ENCODE measurements at places on chromosomes 16 and 17.
A peak's percentile ranks its signal among the peaks of the same experiment; 100 is the strongest.

DNA sequence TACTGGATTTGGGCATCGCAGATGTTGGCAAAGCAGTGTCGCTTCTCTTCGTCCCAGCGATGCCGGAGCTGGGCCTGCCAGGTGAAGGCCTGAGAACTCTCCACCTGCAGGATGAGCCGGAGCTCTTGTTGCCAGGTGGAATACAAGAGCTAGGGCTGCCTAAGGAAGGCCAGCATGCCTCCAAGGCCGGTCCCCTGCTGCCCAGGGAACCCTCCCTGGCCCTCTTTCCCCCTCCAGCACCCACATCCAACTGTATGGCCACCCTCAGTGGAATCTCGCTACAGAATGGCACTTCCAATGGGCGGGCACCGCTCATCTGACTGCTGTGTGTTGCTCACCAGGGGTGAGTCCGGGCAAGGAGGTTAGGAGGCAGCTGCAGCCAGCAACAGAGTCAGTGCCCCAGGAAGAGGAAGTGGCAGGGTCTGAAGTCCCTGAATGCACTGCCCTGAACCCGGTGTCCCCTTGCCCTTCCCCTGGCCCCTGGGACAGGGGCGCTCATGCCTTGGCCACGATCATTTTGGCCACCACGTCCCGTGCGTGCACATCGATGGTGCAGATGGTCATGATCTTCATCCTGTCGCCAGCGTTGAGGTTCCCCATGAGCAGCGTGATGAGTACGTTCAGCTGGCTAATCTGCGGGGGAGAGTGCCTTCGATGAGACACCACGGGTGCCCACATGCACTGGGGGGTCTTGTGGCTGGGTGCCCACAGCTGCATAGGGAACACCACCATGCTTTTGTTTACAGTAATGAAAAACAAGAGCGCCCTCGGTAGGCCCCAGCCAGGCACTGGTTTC, 75.8 kb downstream of the DNAH17 start:
- no peak for DNase-seq

GRCh38 chr17:51813784-51814174, 344.7 kb downstream of the CA10 start:
- no peak for DNase-seq

GRCh38 chr17:39225308-39225958, at the start of gene STAC2:
TSS of gene STAC2 (minus strand) at chr17:39225945. CDS start at chr17:39225502, 443 bp downstream.
- no peak for DNase-seq

GRCh38 chr17:77898521-77899434, 59.7 kb upstream of the TNRC6C start:
- peak; percentile 91 for DNase-seq

- no peak for DNase-seq
Measured at GRCh38 chr17:22273308-22273707, 581.0 kb downstream of the KCNJ18 start.

DNA sequence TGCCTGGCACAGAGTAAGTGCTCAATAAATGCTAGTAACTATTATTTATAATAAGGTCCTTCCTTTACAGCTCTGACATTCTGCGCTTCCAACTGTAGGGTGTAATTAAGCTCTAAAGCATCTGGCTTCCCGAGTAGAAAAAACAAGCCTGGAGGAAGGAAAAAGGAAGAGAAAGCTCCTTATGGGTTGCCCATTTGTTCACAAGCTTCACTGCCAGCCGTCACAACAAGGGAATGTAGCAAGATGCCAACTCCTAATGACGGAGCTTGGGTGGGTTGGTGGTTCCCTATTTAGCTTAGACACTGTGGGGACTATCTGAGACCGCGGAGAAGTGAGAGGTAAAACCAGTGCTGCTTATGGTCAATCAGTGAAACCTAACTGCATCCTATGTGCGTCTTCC, 7.3 kb upstream of the RPRML start:
- DNase-seq: no peak

- no peak for DNase-seq
Measured at GRCh38 chr17:7528842-7529241, 20.0 kb upstream of the TNFSF12 start.

DNA sequence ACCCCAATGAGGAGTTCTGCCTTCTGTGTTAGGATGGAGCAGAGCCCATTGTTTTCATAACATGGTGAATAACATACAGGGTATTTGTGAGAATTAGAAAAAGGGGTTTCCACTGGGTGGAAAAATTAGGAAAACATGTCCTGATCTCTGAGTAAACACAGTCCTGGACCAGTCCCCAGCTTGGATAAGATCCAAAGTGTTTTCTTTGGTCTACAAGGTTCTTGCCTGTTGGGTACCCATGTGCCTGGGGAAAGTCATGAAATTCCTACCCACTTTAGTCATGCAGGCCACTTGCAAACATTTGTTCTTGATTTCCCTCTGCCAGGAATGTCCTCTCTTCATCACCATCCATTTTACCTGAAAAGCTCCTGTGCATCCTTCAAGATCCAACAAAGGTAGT, 164.8 kb upstream of the DYNLRB2 start:
- no peak for DNase-seq

DNA sequence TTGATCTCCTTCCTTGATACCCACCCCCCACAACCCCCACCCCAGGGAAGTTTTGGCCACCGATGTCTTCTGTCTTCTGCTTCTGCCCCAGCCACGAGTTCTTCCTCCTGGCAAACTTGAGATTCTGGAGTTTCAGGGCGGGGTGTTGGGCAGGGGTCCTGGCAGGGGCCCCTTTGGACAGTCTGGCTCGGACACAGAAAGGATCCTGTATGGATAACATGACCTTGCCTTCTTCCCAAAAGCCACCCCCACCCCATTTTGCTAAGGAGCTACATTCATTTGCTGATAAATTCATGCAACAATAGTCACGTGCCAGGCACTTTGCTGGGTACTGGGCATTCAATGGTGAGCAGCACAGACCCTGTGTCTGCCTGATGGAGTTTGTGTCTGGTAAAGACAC, 5.9 kb upstream of the COL1A1 start:
- DNase-seq: no peak

GRCh38 chr17:39793301-39793872, 55.6 kb downstream of the GRB7 start:
- DNase-seq: no peak

- DNase-seq: no peak
Measured at GRCh38 chr17:73289549-73290254, 22.1 kb downstream of the CDC42EP4 start.

Data from NCI-H1048 (cell line).